Fibroblast of skin of scalp (primary cell): ENCODE measurements at places on chromosomes 1 and 21.
A peak's percentile ranks its signal among the peaks of the same experiment; 100 is the strongest.

- no peak for DNase-seq
Observed at GRCh38 chr1:155974208-155975115, 3.9 kb downstream of the ARHGEF2 start.

DNA sequence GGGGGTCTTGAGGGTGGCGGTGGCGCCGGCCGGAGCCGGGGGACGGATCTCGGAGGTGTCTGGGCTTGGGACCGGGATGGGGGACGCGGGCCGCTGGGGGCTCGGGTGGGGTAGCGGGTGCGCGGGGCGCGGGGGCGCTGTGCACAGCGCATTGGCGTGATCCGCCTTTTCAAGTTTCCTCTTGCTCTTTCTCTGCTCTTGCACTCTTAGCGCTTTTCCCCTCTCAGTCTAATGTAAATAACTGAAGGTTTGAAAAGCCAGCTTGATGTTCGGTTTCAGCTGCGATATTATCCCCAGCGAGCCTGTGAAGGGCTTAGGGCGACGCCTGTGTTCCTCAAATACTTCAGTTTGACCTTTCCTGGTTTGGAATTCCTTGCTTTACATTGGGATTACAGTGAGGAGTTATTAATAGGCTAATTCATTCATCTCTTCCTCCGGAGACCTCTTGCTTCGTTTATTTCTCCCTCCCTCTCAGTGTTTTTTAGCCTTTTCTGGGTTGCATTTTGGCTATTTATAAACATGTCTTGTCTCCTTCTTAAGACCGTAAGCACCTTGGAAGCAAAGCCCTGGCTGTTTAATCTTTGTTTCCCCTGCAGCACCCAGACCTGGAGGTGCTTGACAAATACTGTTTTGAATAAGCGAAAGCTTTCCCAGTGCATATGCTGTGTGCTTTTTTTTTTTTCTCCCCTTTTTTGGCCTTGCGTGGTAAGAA is 693 bp downstream of the RAB4A start:
- peak; percentile 32 for DNase-seq

GRCh38 chr1:110346690-110347089 is 7.5 kb downstream of the RBM15 start:
- DNase-seq, result no peak

DNA sequence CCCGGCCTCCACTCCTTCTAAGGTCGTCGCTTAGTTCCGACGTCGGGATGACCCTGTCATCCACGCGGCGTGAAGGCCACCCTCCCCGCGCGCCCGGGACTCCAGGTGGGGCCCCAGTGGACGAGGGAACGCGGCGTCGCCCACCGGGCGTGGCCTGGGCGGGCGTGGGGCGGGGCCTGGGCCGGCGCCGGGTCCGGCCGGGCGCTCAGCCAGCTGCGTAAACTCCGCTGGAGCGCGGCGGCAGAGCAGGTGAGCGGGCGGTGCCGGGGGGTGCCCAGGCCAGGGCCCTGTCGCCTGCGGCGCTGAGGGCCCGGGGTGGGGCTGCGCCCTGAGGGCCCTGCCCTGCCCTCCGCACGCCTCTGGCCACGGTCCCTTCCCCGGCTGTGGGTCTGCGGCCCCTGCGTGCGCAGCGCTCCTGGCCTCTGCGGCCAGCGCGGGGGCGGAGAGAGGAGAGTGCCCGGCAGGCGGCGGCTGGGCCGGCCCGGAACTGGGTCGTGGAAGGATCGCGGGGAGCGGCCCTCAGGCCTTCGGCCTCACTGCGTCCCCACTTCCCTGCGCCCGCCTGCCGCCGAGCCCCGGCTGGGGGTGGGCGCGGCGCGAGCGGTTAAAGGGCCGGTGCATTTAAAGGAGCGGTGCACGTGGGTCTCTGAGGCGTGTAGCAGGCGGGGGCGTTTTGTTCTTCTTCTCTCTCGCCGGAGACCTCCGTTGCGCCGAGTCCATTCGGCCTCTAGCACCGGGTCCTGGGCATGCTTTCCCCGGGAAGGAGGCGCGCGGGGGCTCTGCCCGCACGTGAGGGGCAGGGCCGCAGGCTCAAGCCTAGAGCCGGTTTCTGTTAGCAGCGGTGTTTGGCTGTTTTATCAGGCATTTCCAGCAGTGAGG is at the start of gene PSEN2:
Gene PSEN2, plus strand, starts transcription at position 216 of the 879 bp plus-strand sequence. CDS start 11,292 bp downstream, outside the sequence.
- DNase-seq, result peak; percentile 29

DNA sequence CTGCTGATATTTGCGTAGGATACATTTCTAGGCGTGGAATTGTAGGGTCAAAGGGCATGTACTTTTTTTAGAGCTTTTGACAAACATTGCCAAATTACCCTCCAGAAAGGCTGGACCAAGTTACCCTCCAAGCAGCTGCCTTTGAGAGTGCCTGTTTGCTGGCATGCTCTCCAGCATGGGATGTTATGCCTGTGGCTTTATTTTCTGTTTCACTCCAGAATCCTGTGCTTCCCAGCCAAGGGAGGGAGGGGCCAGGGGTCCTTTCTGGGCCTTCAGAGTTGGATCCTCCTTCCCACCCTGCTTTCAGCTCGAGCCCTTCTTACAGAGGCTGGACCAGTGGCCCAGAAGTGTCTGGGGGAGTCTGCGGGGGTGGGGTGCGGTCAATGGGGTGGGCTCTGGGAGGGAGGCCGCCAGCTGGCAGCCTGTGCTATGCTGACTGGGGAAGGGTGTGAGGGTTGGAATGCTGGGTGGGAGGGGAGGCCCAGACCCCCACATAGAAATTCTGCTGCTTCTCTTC is 81.2 kb downstream of the EPHB2 start:
- DNase-seq, result no peak

- DNase-seq, result no peak
Observed at GRCh38 chr1:165298203-165298820, 58.2 kb downstream of the LMX1A start.

GRCh38 chr1:107952989-107953388 is 12.0 kb downstream of the VAV3 start:
- no peak for DNase-seq

DNA sequence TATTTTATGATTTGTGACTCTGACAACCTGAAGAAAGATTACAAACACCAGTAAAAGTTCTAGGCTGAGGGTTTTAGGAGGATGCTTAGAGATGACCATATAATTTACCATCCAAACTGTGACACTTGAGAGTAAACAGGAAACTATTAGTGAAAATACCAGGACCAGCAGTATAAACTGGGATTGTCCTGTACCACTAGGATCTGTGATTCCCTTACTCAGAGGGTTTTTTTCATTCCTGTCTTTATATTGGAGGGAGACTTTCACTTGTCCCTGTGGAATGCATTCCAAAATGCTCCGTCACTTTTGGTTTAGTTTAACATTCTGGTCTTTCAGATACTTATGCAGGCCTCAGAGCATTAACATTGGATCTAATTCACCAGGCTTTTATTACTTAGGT is 482.9 kb downstream of the PTBP2 start:
- DNase-seq, result peak; percentile 75

DNA sequence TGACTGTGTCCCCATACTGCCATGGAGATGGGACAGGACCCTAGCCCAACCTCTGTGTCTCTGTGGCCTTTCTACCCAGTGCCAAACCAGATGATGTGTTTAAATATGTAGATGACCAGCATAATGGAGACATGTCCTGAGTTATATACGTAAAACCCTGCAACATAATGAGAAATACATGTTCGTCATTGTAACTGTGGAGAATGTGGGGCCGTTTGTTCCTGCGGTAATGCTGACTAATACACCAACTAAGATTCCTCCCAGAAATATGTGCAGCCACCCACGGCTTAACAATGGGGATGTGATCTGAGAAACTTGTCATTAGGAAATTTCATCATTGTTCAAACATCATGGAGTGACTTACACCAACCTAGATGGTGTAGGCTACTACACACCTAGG is 71.7 kb upstream of the SIM2 start:
- DNase-seq, result peak; percentile 27

- DNase-seq, result no peak
Observed at GRCh38 chr1:242055749-242056320, 56.9 kb upstream of the MAP1LC3C start.

DNA sequence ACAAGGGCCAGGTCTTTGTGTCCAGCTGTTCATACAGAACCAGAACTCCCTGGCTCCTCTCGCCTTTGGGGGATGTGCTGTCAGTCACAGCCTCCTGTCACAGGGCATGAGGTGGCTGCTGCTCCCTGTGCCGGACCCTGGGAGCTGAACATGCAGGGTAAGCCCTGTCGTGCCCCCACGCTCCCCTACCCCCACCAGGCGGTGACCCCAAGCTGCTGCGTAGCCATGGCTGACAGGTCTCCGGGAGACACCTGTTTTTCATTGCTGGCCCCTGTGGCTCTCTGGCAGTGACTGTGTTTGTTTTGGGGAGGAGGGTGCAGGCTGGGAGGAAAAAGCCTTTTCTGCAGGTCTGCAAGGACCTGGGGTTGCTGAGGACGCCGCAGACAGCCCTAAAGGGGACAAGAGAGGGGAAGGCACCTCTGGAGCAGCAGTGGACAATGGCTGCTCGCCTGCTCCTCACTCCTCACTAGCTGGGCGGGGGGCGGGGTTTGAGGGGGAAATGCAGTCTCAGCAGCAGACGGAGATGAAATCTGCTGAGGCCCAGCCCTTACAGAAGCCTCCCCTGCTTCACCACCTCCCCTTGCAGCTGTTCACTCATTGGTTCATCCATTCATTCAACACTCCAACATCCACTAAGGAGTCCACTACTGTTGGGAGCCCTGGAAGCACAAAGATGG is 81.4 kb downstream of the TRABD2B start:
- no peak for DNase-seq

DNA sequence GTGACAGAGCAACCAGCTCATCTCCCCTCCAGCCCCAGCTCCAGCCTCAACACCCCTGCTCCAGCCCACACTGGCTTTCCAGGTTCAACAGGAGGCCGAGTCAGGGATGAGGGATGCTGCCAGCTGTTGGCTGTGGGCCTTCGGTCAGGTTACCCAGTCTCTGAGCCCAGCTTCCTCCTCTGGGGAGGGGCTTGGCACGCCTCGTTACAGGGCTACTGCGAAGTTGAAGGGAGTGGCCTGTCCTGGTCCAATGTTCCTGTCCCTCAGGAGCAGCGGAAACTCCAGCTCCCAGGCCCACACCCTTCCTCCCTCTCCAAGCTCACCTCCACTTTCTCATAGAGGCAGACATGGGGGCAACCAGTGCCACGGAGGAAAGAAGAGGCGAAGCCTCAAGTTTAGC is 15.1 kb upstream of the TAS1R2 start:
- no peak for DNase-seq

DNA sequence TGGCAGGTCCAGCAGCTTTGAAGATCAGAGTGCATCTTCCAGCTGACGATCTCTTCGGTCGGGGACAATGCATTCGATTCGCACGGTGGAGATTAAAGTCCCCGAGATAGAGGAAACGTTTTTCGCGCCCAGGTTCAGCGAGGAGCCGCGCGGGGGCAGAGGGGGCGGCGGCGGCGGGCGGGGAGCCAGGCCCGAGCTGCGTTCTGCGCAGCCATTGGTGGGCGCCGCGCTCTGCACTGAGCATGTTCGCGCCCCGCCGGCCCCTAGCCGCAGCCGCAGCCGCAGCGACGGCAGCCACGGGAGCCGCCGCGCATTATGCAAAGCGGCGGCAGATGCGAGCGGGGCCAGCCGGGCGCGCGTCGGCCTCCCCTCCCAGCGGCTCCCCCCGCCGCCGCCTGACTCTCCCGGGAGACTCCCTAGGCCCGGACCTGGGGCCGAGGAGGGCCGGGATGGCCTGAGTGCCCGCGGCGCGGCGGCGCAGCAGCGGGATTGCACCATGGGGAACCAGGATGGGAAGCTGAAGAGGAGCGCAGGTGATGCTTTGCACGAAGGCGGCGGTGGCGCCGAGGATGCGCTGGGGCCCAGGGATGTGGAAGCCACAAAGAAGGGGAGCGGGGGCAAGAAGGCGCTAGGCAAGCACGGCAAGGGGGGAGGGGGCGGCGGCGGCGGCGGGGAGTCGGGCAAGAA is at the start of gene FMN2:
Gene FMN2, plus strand, starts transcription at position 270 of the 687 bp plus-strand sequence. Its CDS starts 227 bp downstream, at position 497.
- peak; percentile 75 for DNase-seq

DNA sequence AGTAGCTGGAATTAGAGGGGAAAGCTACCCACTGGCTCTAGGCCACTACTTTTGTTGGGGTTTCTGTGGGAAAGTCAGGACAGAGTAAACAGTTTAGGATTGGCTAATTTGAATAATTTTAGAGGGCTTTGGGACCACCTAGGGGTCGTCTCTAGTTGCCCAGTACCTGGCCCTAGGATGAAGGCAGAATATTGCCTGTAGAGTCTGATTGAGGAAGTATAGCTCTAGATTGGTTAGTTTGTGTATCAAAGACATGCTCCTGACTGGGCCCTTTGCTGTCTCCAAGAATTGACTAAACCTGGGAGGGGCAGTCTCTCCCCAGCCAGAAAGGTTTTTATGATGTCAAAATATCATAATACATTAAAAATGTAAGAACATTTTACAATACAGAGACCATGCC is 142.0 kb downstream of the POU2F1 start:
- DNase-seq, result no peak

- DNase-seq, result peak; percentile 44
Observed at GRCh38 chr21:24217151-24217550, 1390.1 kb downstream of the MRPL39 start.
